Fibroblast of villous mesenchyme (primary cell): ENCODE measurements at places on chromosomes 3 and 15. TPM values are rescaled to one million over a fixed set of nuclear protein-coding genes. Genes with fewer than 3 reads are reported as not detected.

GRCh38 chr3:197541756-197542539 is 13.8 kb downstream of the BDH1 start:
- DNase-seq, result peak; percentile 60

- peak; percentile 66 for DNase-seq
These were observed 53.7 kb downstream of the NMD3 start for GRCh38 chr3:161274691-161275298.

DNA sequence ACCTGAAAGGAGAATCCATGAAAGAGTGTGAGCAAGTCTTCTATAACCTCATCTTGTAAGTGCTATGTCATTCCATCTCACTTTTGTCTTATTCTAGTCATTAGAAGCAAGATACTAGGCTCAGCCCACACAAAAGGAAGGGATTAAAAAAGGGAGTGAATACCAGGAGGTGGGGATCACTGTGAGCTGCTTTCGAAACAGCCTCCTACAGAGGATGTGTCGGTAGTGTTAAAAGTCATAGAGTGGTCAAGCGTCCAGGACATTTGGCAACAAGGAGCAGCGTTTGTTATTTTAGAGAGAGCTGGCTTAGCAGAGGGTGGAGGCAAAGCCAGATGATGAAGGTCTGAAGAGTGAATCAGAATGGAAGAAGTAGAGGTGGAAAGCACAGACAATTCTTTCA is 11.7 kb upstream of the ZNF148 start:
- DNase-seq, result peak; percentile 83

GRCh38 chr3:129972301-129972700 is 2.2 kb upstream of the TRH start:
- DNase-seq, result no peak

DNA sequence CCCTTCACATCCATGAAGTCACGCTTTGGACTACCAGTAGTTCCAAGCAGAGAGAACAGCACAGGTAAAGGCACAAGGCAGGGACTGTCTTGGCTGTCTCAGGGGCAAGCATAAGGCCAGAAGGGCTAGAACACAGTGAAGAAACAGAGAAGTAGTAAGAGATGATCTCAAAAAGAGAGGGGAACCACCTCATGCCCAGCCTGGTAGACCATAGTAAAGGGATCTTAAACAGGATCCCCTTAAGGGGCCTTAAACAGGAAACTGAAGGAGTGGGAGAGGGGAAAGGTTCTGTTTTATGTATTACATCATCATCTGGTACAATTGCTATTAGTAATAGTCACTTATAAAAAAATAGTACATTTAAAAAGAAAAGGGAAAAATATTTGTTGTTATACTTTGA is 25.8 kb downstream of the P2RY1 start:
- no peak for DNase-seq

- DNase-seq, result no peak
These were observed 108.8 kb downstream of the KBTBD8 start for GRCh38 chr3:67106874-67107273.

GRCh38 chr15:51053571-51053970 is 41.1 kb downstream of the TNFAIP8L3 start:
- DNase-seq, result no peak

DNA sequence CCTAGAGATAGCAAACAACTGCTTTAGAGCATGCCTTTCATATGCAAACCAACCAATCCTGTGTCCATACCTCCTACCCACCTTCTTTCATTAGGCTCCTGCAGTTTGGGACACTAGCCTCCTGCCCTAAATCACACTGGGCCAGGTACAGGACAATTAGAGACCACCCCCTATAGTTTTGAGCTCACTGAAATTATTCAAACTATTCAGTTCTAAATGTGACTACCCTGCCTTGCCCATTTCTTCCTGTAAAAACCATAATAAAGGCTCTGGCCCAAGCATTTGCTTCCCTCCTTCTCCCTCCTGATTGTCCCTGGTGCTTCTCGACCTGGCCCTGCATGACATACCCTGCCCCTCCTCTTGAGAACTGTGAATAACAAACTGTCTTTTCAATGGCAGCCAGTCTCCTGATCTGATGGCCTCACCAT is 31.4 kb upstream of the LRIG1 start:
- no peak for DNase-seq

GRCh38 chr3:49775538-49775937 is 10.8 kb downstream of the IP6K1 start:
- no peak for DNase-seq

DNA sequence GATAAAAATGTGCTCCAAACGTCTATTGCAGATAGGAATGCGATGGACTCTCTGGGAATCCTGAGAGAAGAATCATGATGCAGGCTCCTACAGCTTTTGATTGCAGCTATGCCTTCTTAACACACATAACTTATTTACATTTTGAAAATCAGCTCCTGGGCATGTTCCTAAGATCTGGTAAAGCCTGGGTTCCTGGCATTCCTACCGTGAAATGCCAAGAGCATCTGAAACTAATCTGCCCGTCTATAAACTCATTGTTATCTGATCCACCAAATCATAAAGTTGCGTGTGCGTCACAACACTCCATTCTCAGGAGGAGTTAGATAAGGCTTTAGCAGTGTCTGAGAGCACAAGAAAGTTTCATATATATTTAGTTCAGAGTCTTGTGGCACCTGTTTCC is 79.0 kb upstream of the VGLL3 start:
- DNase-seq, result peak; percentile 80

SLC24A1 gene
- total RNA-seq, result 5.2 and 9.3 TPM in 2 replicates

KPNA1 gene
- total RNA-seq, result 32.2 and 44.0 TPM in 2 replicates

SAMMSON gene
- not detected in 2 replicates for total RNA-seq

ZNF660 gene
- 2.9 and 3.0 TPM in 2 replicates for total RNA-seq

SCN11A gene
- total RNA-seq, result under 0.01 TPM in 2 replicates

FANCD2OS gene
- not detected in 2 replicates for total RNA-seq

EFCC1 gene
- total RNA-seq, result not detected in 2 replicates

BCHE gene
- 1.6 and 2.6 TPM in 2 replicates for total RNA-seq

TNIK gene
- total RNA-seq, result 5.2 and 7.7 TPM in 2 replicates

EEF1AKMT4 gene
- total RNA-seq, result 3.9 and 5.6 TPM in 2 replicates

TMEM158 gene
- 22.9 and 46.7 TPM in 2 replicates for total RNA-seq

A4GNT gene
- under 0.01 TPM in 1 of 2 replicates, not detected in the other for total RNA-seq
